ENCODE measurements at places on chromosomes 12 and 14. TPM values are rescaled to one million over a fixed set of nuclear protein-coding genes. Genes with fewer than 3 reads are reported as not detected.

- no peaks in the 10 kb centered on the region for H3K27me3 ChIP-seq
- peaks cover 8% of the 10 kb centered on the region for H3K4me1 ChIP-seq
- H3K27ac ChIP-seq: no peak overlapping the region
- no peak for DNase-seq
Measured at GRCh38 chr12:58081488-58081887, 140.1 kb downstream of the ATP23 start.

- H3K27ac ChIP-seq: no peak overlapping the region
- no peak overlapping the region for H3K4me3 ChIP-seq
- no peaks in the 10 kb centered on the region for H3K36me3 ChIP-seq
- no peaks in the 10 kb centered on the region for H3K27me3 ChIP-seq
- H3K4me1 ChIP-seq: no peaks in the 10 kb centered on the region
- DNase-seq: no peak
Measured at GRCh38 chr12:30010071-30011052, 226.6 kb upstream of the TMTC1 start.

The LRRK2 gene
- 6.7 TPM for total RNA-seq

The ACRBP gene
- total RNA-seq: 1.4 TPM

GRCh38 chr14:34872822-34873588 lies 2.2 kb downstream of the BAZ1A start:
- no peak for DNase-seq
- peak overlapping the region; percentile 85 for H3K4me3 ChIP-seq
- H3K27me3 ChIP-seq: no peaks in the 10 kb centered on the region
- no peaks in the 10 kb centered on the region for H3K36me3 ChIP-seq
- peak overlapping the region; percentile 98 for H3K27ac ChIP-seq

- DNase-seq: peak; percentile 74
- no peaks in the 10 kb centered on the region for H3K27me3 ChIP-seq
- peak overlapping the region; percentile 77 for H3K27ac ChIP-seq
- peaks cover 19% of the 10 kb centered on the region for H3K4me1 ChIP-seq
- H3K4me3 ChIP-seq: no peak overlapping the region
- no peaks in the 10 kb centered on the region for H3K36me3 ChIP-seq
Measured at GRCh38 chr12:114952573-114953271, 268.7 kb upstream of the TBX3 start.

GRCh38 chr14:23702656-23703426 lies 66.7 kb downstream of the DHRS2 start:
- H3K4me1 ChIP-seq: no peaks in the 10 kb centered on the region
- peaks cover 19% of the 10 kb centered on the region for H3K27me3 ChIP-seq
- no peak for DNase-seq
- H3K4me3 ChIP-seq: no peak overlapping the region

The SYT1 gene
- total RNA-seq: 0.30 TPM

- no peaks in the 10 kb centered on the region for H3K4me1 ChIP-seq
- DNase-seq: no peak
- no peak overlapping the region for H3K27ac ChIP-seq
- H3K4me3 ChIP-seq: no peak overlapping the region
- H3K36me3 ChIP-seq: no peaks in the 10 kb centered on the region
Measured at GRCh38 chr14:85131226-85131922, 398.6 kb upstream of the FLRT2 start.

DNA sequence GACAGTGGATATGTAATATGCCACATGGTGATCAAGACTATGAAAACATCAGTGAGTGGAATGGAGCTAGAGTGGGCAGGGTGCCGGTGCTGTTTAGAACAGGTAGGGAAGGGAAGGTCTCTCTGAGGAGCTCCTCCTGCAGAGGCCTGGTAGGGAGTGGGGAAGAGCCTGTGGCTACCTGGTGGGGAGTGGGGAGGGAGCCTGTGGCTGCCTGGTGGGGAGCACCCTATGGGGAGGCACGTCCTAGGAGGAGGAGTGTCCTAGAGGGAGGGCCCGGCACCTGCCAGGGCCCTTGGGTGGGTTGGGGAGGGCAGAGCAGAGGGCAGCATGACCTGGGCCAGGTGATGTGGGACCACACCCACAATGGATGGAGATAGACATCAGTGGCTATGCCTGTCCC lies 122.6 kb downstream of the ADGRD1 start:
- H3K4me1 ChIP-seq: peaks cover 19% of the 10 kb centered on the region
- peaks cover 29% of the 10 kb centered on the region for H3K36me3 ChIP-seq
- H3K27ac ChIP-seq: no peak overlapping the region
- no peaks in the 10 kb centered on the region for H3K27me3 ChIP-seq

- no peak overlapping the region for H3K4me3 ChIP-seq
- no peaks in the 10 kb centered on the region for H3K36me3 ChIP-seq
- H3K27ac ChIP-seq: no peak overlapping the region
Measured at GRCh38 chr12:18990856-18991255, 138.7 kb upstream of the PLEKHA5 start.

DNA sequence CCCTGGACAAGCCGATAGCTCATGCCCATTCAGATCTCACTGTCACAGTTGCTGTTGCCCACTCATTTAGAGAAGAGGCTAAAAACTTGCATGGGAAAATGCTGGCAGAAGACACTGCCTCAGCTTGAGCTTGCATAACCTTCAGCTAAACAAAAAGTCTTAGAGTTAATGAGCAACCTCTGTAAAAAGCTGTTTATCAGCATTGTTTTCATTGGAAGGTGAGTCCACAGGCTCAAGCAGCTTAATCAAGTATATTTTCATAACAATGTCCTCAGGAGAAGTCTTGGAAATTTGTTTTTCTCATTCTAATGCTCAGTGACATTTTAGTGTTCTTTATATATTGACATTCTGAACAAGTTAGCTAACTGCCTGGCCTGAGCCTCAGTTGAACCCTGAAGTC lies 872.9 kb downstream of the TMTC2 start:
- no peaks in the 10 kb centered on the region for H3K27me3 ChIP-seq
- DNase-seq: no peak
- H3K36me3 ChIP-seq: no peaks in the 10 kb centered on the region
- no peak overlapping the region for H3K4me3 ChIP-seq
- H3K27ac ChIP-seq: no peak overlapping the region

DNA sequence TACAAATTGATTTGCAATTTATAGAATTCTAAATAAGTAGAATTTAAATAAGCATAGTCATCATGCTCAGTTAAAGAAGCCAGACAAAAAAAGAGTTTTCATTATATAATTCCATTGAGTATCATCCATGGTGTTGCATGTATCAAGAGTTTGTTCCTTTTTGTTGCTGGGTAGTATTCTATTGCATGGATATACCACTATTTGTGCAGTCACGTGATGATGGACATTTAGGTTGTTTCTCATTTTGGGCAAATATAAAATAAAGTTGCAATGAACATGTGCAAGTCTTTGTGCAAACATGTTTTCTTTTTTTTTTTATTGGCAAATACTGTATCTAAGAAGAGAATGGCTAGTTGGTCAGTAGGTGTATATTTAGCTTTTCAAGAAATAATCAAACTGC lies 186.2 kb upstream of the FRMD6 start:
- no peaks in the 10 kb centered on the region for H3K4me1 ChIP-seq
- H3K27me3 ChIP-seq: no peaks in the 10 kb centered on the region
- no peaks in the 10 kb centered on the region for H3K36me3 ChIP-seq
- H3K4me3 ChIP-seq: no peak overlapping the region
- DNase-seq: no peak

GRCh38 chr12:21065845-21066244 lies 65.1 kb upstream of the SLCO1B1 start:
- no peak for DNase-seq
- no peak overlapping the region for H3K4me3 ChIP-seq
- H3K27ac ChIP-seq: no peak overlapping the region
- H3K4me1 ChIP-seq: no peaks in the 10 kb centered on the region
